ENCODE measurements at places on chromosomes 5 and 9.
A peak's percentile ranks its signal among the peaks of the same experiment; 100 is the strongest.

GRCh38 chr5:147966326-147966725 lies 60.0 kb upstream of the C5orf46 start:
- DNase-seq: no peak

GRCh38 chr5:20102293-20102692 lies 114.3 kb upstream of the CDH18 start:
- DNase-seq: no peak

DNA sequence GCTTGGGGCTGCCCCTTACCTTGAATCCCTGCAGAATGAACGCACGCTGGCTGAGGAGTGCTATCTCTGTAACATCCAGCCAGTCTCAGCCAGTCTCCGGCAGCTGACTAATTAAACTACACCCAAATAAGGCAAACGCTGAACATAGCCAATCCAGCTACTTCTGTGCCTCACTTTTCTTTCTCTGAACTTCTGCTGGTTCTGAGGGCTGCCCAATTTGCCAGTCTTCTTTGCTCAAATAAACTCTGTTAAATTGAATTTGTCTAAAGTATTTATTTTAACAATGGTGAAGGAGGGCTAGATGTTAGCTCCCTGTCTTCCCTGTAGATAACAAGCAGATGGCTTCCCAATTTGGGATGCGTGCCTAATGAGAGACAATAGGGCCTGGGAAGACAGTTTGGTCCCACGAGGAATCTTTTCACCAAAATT lies 154.0 kb upstream of the NFIL3 start:
- no peak for DNase-seq

- no peak for DNase-seq
Observed at GRCh38 chr9:24602693-24603352, 57.1 kb upstream of the IZUMO3 start.

DNA sequence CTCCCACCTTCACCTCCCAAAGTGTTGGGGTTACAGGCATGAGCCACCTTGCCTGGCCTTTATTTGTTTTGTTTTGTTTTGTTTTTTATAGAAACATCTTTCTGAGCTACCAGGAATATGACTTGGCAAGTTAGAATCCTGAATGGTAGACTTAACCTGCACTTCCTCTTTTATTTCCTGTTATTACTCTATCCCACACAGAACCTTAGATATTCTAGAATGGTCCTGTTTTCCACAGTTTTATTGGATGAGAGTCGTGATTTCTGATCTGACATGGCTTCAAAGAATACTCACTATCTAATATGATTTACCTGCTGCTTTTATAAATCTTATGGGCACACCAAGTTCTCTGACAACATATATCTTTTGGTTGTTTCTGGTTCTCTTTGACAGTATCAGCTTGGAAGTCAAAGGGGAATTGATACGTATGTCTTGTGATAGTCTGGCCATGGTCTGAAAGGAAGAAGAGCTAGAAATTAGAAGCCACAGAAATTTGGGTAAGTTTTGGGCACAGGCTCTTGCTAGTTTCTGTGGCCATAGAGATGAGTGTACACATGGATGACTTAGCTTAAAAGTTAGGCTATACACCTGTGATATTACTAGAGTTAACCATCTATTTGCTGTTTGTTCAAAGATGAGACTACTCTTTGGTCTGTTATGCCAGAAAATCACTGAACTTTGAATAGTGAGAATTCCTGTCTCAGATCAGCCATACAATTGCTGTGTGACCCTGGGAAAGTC lies 4.7 kb upstream of the PANK3 start:
- DNase-seq: no peak

- DNase-seq: no peak
Observed at GRCh38 chr5:123916345-123917121, 404.6 kb downstream of the CSNK1G3 start.

DNA sequence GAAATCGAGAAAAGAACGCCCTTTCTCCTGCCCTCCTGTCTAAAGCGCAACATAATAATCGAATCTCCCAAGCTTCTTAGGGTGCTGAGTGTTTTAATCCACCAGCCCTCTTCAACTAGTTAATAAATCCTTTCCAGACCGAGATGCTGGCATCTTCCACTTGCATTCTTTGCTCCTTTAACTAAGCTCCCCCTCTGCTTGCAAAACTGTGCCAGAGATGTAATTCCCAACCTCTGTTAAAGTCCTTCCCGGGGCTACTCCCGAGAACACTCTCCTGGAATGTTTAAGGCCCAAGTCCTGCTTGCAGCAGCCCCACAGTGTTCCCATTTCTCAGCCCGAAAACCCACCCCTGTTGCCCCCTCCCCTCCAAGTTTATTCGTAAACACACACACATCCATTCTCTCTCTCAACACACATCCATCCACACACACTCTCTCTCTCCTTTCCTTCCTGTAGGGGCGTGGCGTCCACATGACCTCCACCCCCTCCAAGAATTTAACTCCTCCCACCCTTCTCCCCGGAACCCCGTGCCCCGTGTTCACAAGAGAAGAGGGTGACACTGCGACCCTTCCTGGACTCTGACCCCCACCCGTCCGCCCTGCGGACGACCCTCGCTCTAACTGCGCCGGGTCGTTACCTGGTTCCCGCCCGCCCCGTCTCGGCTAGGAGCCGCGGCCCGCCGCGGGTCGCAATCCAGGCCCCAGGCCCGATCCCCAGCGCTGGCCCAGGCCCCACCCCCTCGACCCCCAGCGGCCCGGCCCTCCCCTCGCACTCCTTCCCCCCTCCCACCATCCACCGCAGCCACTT lies 7.0 kb upstream of the MGAT1 start:
- peak; percentile 89 for DNase-seq

GRCh38 chr9:131046581-131047202 lies 37.7 kb downstream of the LAMC3 start:
- peak; percentile 72 for DNase-seq

GRCh38 chr5:134026521-134027287 lies 21.9 kb upstream of the VDAC1 start:
- peak; percentile 57 for DNase-seq

- DNase-seq: no peak
Observed at GRCh38 chr9:112069318-112070169, 105.6 kb downstream of the SUSD1 start.

- DNase-seq: no peak
Observed at GRCh38 chr5:165627548-165628170, 2122.2 kb downstream of the MAT2B start.

GRCh38 chr9:6921315-6921714 lies 163.5 kb downstream of the KDM4C start:
- DNase-seq: no peak

DNA sequence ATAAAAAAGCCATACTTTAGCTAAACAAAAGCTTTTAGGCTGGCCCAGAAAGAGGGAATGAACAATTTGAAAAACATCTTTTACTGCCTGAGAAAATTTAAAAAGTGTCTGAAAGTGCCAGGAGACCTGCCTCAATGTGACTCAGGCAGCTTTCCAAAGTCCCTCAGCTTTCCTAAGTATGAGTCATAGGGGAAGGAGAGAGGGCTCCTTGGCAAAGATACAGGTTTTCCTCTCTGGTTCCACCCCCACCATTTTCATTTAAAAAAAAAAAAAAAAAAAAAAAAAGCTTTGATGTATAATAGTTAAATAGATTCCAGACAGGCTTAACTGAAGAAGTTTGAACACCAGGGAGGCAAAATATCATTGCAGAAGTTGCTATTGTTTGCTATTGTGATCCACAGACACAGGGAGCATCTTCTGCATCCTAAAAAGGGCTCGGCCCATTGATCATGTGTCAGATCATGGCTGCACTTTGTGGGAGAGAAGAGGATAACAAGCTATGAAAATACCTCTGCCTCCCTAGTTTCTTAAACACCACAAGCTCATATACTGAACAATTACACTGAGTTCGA lies 71.5 kb downstream of the MRPS27 start:
- DNase-seq: no peak

GRCh38 chr5:131977212-131977604 lies 31.7 kb upstream of the MEIKIN start:
- no peak for DNase-seq

DNA sequence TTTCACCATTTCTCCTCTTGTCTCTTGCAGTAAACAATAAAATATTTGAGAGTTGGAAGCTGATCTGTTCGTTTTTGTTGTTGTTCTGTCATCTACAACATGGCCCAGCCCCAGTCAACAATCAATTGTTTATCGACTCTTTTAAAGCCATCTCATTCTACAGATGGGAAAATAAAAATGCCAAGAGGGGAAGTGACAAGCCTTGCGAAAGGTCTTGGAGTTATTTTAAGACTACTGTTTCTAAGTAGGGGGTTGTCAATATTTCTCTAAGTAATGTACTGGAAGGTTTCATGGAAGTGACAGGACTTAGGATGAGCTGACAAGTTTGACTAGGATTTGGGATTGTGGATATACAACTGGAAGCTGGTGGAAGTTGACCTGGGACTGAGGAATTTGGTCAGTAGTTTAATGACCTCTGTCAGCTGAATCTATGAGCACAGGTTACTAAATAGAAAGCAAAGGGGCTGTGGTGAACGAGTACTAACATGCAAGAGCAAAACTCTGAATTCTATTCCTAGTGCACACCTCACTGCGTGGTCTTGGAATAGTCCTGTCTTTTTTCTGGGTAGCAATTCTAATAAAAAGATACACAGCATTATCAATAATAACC lies 57.5 kb upstream of the ADRB2 start:
- no peak for DNase-seq

GRCh38 chr5:87394411-87395165 lies 18.1 kb downstream of the CCNH start:
- DNase-seq: no peak

DNA sequence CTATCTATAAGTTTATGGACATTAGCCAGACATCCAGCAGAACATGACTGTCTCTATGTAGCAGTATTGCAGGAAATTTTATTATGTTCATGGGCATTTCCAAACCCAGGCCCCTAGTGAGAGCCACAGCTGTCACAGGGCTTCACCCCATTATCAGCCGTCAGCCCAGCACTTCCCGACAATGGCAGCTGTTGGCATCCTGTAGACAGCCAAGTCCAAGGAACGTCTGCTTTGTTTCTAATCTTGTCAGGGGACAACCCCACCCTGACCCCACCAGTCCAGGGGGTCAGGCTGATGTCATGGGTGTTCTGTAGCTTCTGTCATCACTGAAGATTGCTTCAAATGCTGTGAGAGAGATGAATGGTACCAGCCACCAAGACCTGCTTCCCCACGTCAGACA lies 565.3 kb upstream of the BRINP1 start:
- DNase-seq: no peak

DNA sequence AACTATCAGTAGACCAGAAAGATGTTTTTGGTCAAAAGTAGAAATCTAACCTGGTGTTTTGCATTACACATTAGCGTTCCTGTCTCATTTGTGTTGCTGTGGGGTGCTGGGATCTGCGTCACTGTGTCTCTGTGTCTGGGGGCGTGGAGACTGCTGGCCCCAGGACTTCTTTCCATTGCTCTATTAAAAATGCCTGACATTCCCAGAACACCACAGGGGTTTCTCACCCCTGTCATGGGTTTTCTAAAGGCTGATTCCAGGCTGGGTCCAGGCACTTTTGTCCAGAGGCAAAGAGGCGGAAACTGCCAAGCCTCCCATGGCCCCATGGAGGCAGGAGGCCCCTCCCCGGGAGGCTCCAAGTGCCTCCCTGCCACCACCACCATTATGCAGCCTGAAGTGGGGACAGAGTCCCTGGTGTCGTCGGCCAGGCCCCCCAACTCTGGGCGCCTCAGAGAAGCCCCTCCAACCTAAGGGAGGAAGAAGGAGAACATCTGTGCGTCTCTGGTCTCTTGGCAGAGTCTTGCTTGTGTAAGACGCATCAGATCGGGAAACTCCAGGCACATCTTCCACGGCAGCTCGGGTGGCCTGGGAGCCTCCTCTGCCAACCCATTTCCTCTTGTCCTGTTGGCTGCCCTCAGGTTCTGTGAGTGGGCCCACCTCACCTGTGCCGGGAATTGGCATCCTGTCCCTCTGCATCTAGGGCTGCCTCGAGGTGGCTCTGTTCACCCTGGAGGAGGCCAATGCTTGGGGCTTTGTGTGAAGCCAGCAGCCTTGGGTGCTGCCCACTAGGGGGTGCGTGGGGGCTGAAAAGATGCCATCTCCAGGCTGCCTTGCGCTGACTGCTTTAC lies 13.8 kb upstream of the PLEKHG4B start:
- DNase-seq: no peak

GRCh38 chr5:137923856-137924255 lies 34.6 kb downstream of the PKD2L2 start:
- no peak for DNase-seq

DNA sequence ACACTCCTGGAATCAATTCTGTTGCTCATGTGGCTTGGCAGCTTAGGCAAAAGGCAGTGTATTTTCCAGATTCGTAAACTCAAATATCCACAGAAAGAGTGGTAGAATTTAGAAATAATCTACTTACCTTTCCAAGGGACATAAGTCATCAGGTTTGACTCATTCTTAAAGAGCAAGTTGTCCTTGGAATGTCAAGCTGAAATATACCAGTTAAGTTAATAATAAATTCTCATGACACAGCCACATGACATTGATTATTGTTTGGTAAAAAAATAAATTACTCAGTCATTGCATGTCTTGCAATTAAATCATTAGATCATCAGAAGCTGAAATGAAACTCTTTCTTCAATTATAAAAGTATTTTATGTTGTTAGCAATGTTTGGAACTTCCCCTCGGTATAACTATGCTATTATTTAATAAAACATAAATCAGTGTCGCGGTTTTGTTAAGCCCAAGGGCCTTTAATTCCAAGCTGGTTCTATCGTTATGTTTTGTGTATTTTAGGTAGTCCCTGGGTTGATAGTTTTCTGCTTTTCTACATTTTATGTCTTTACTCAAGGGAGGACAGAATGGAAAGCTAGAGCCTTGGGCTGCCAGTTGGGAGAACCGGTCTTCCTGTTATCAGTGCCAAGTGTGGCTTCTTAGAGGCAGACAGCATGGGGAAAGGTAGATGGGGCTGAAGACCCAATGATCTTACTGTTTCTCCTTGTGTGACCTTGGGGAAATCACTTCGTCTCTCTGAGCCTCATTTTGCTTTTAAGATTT lies 79.3 kb upstream of the PRLR start:
- DNase-seq: no peak

DNA sequence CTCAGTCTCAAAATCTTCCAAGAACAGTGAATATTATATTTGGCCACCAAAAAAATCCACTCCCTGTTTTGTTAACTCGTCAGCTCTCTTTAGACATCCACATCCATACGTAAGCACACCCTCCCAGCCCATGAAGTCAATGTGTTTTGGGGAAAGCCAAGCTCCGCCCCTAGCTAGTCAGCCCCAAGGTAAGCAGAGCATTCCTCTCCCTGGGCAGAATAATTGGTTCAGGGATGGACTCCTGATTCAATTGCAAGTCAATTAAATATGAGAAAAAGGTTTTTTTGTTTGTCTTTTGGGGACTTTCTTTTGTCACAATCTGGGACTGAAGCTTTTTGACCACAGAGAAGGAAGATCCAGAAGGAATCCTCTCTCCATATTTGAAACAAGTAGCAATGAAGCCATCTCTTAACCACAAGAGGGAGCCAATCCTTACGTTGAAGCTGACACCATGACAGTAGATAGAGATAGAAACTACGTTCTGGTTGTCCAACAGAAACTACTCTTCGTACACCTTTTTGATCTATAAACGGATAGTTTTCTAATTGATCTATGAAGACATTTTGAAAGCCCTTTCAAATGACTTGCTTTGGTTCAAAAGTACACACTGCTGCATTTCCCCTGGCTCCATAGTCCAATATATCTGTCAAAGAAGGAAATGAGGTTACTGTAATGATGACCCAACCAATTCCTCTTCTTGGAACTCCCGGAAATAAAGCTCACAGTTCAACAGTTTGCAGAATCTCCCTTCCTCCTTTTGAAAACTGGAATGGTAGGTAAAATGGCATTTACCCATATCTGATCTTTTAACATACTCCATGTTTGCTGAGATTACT lies 166.4 kb downstream of the TLE1 start:
- DNase-seq: no peak

- no peak for DNase-seq
Observed at GRCh38 chr5:133807348-133807747, 161.1 kb downstream of the C5orf15 start.

GRCh38 chr9:16680975-16681651 lies 189.4 kb downstream of the BNC2 start:
- DNase-seq: no peak

Data from head of caudate nucleus (tissue), 42 donors.